Caki2 (cell line): ENCODE measurements at places on chromosomes 3 and 15.
A peak's percentile ranks its signal among the peaks of the same experiment; 100 is the strongest.

- DNase-seq = no peak
Measured at GRCh38 chr3:118406562-118406961, 628.1 kb downstream of the IGSF11 start.

DNA sequence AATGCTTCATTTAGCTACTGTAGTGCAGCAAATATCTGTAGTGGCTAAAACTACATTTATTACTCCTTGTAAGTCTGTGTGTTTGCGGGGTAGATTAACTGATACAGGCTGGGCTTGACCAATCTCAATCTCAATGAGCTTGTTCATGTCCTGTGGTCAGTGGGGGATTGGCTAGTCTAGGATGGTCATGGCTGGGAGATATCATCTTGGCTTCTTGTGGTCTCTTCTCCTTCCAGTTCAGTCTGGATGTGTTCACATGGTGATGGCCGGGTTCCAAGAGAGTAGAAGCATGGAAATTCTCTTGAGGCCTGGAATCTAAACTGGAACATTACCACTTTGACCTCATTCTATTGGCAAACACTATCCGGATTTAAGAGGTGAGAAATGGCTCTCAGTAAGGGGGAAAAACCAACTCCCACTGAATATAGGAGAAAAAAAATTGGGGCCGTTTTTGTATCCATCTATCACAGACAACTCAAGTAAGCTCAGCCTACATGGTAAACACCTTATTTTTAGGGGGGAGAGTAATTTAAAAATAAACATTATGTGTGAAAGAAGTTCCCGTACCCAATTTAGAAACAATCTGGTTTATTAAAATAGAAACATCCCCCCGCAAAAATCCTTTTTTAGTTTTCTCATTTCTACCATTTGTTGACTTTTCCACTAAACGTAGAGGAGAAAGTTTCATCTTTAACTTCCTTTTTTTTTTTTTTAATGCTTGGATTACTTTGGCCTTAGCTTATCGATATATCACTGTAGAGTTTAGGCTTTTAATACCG, 284.9 kb upstream of the TBC1D5 start:
- DNase-seq = no peak

- no peak for DNase-seq
Measured at GRCh38 chr3:186368176-186368575, 6.1 kb upstream of the DGKG start.

DNA sequence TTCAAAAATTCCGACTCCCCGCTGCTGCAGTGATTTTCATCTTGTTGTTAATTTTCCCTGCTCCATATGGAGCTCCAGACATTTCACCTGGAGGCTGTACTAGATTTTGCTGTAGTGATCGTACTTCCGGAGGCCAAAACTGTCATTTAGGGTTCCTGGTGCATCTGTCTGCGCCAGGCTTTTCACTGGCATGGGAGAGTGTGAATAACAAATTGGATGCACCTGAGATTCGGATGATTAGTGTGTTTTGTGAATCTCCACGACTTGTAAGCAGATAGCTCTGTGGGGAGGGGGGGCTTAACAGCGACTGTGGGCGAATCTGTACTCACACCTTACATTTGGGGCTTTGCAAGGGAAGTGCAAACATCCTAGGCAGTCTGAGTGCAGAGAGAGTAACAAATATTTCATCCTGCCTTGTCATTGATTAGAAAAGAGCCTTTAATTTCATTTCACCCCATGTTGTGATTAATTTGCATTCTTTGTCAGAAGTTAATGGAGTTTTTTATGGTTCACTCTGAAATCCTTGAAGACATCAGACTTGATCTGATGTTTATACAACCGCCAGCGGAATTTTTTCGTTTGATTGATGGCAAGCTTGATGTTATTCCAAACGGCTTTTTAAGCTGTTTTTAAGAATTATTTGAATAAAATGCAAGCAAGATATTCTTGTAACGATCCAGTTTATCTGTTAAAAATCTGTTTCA, 92.5 kb upstream of the SKOR1 start:
- DNase-seq = no peak

GRCh38 chr3:170610321-170610884, 24.5 kb upstream of the SLC7A14 start:
- DNase-seq = no peak

DNA sequence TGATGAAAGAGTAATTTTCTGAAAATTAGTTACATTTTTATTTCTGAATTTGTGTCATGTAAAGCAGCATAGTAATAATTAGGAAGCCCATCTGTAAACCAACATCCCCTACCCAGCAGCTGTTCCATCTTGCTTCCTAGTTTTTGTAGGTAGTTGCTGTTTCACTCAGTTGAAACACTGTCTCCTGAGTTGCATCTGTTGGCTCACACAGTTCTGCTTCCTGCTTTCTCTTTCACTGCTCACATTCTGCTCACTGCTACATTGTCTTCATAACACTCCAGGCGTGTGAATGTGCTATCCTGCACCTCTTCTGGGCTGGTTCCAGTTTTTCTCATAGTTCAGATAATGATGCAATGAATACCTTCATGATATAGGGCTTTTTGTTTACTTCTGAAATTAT, 123.4 kb downstream of the EPHB1 start:
- no peak for DNase-seq

- DNase-seq = no peak
Measured at GRCh38 chr15:46365572-46365971, 730.7 kb downstream of the SQOR start.

DNA sequence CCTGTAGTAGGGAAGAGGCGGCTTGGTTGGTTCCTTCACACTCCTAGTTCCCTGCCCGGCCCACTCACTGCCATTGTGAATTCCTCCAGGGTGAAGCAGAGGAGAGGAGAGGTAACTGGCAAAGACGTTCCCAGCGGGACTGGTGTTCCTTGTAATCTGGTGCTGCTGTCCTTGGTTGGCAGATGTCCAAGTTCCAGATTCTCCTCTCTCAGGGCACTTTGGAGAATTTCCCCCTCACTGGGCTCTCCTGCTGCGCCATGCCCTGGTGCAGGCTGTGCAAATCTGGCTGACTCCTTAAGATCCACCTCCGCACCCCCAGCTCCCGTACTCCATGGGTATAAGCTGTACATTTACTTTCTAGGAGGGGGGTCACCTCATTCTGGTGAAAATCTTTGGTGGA, 37.3 kb downstream of the THSD4 start:
- no peak for DNase-seq

DNA sequence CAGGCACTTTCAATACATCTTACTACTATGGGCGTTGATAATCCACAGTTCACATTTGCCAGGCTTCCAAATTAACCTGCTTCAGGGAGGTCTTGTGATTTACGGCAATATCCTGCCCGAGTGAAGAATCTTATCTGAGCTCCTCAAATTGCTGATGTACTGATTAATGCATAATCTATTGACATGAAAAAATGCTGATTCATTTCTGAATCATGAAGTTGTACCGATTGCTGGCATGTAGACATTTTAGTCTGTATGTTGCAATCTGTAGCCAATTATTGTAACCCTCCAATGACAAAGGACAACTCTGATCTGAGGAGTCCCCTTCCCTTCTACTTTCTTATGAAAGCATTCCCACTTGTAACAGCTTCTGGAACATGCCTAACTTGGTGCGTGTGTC, 97.2 kb downstream of the SEC22A start:
- DNase-seq = peak; percentile 18

DNA sequence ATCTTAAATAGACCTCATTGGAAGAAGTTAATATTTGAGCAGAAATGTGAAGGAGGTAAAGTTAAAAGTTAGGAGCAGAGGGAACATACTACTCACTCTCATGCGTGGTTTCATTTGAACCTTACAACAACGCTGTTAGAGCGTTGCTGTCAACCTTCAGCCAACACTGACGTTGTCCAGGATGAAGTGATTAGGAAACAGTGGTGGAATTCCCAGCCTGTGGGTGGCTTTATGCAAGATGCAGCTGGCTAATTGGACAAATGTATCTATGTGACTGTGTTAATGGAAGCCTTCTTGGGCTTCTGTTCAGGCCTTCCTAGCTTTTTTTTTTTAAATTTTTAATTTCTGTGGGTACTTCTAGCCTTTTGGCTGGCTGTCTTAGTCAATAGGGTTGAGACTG, 40.5 kb downstream of the PTPRG start:
- DNase-seq = no peak

DNA sequence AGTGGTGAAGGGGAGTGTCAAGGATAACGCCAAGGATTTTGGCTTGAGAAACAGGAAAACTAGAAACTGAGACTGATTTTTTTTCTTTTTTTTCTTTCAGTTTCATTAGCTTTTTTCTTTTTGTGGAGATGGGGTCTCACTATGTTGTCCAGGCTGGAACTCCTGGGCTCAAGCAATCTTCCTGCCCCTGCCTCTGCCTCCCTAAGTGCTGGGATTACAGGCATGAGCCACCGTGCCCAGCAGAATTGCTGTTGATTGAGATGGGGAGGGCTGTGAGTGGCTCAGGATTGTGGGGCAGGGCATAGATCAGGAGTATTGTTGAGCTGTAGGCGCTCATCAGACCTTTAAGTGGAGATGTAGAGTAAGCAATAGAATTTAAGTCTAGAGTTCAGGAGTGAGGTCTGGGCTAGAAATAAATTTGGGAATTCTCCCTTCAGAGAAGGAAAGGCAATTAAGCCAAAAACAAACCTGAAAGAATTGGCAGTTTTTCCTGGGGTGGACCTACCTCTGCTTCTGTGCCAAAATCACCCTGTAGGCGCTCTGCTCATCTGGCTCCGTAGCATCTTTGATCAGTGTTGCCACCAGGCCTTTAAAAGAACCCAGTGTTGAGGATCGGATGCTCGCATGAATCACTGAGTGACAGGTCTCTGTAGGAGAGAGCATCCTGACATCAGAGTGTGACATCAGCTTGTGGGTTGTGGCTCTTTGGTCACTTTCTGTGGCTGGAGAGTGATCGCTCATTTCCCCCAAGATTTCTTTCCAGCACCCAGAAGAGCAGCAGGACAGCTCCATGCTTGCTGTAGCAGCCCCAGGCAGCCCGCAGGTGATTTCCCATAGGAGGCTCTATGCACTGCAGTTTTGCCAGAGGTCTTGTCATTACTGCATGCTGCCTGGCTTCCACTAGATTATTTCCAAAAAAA, 15.8 kb downstream of the ABHD17C start:
- no peak for DNase-seq

- no peak for DNase-seq
Measured at GRCh38 chr3:156964577-156964976, 138.4 kb downstream of the LEKR1 start.

DNA sequence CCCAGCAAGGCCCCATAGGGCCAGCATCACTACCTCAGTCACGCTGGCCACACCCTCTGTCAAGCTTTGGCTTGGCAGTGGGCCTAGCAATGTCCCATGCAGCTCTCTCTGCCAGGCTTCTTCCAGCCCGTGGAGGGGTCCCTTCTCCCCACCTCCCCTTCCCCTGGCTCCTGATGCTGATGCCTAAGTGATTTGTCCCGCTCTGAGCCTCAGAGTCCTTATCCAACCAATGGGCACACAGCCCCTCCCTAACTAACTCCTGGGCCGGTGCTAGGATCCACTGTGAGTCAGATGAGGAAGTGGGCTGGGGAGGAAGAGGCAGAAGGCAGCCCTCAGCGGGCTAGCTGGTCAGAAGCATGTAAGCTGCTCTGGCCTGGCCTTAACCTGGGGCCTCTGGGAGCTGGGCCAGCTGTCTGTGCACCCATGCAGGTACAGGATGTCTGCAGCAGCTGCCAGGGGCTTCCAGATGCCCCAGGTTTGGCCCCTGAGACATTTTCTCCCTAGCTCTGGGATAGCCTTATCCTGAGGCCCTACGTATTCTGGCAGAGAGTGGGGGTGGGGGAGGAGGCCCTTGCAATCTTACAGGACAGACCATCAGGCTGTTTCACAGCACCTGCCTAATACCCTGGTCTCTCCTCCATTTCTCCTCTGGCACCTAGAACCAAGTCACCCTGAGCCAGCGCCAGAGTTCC, 740 bp upstream of the ZBTB47 start:
- peak; percentile 72 for DNase-seq

- DNase-seq = no peak
Measured at GRCh38 chr3:134721214-134721613, 70.4 kb upstream of the KY start.

- no peak for DNase-seq
Measured at GRCh38 chr3:18024715-18025114, 282.3 kb upstream of the TBC1D5 start.

GRCh38 chr3:66371432-66371831, 129.4 kb downstream of the LRIG1 start:
- no peak for DNase-seq

GRCh38 chr3:15551902-15552301, 30.4 kb upstream of the COLQ start:
- DNase-seq = no peak

DNA sequence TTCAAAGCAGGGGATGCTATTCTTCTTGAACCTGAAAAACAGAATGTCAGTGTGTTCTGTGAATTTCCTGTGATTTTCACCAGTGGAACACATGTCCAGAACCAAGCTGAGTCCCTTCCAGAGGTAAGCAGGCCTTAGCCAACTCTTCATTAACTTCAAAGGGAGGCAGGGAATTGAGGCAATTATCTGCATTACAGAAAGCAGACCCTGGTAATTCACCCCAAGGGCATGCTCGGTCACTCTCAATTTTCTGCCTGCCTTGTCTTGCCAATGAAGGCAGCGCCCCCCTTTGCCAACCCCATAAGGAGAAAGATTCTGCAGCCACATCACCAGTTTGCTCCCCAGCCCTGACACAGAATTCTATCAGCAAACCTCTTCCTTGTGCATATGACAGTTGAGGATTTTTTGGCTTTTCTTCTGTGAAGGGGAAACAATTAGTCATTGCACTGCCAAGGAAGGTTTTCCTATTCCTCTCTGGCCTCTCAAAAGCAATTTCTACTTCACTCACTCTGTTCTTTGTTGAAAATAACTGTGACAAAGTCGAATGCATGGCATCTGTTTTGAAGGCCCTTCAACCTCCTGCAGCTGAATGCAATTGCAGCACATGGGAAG, 85.3 kb downstream of the HHLA2 start:
- DNase-seq = no peak

DNA sequence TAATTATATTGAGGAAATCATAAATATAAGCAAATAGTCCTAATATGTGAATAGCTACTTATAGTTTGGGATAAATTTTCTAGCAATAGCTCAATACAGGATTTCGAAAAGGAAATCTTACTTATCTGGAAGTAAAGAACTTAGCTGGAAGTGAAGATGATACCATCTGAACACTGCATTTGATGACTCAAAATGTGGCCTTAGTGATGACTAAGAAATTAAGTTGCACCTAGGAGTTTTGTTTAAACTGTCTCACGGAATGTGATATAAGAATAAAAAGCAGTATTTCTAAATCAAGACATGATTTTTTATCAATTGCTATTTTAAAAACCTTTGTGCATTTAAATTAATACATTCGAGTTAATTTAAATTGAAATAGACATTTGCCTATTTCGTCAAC, 91.2 kb downstream of the EOMES start:
- DNase-seq = no peak

DNA sequence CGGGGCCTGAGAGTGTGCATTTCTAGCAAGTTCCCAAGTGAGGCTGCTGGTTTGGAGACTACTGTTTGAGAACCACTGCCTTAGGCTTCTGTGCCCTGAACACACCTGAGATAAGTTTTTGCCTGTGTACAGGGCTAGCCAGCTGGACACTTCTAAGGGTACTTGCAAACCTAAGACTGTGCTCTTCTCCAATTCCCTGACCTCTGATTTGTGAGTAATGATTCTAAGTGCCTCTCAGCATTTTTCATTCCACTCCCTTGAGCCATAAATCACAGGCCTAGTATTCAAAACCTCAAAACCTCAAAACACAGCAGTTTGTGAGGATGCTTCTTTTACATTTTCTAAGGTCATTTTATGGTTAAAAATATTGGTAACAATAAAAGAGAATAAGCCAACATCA, 148.4 kb downstream of the CHST2 start:
- DNase-seq = no peak

- DNase-seq = no peak
Measured at GRCh38 chr3:118435851-118436350, 598.7 kb downstream of the IGSF11 start.

- peak; percentile 41 for DNase-seq
Measured at GRCh38 chr15:76206325-76206976, 104.8 kb downstream of the ETFA start.

GRCh38 chr3:149507491-149508324, 33.2 kb downstream of the TM4SF4 start:
- no peak for DNase-seq
